RCC 7860 (cell line): ENCODE measurements at places on chromosomes 4 and X.

DNA sequence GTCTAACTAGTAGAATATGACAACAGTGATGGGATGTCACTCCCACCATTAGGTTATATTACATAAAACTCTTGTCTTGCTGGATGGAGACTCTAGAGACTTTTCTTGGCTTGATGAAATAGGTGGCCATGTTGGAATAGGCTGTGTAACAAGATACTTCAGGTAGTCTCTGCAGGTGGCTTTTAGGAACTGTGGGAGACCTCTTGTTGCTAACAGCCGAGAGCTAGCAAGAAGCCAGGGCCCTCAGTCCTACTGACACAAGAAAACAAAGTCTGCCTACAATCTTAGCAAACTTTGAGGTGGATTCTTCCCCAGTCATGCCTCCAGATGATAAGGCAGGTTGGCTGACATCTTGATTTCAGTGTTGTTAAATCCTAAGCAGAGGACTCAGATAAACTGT lies 72.5 kb downstream of the GNL3L start:
- no peak for DNase-seq

- DNase-seq, result no peak
Measured at GRCh38 chr4:65696436-65696835, 26.1 kb upstream of the EPHA5 start.

- DNase-seq, result no peak
Measured at GRCh38 chr4:91317434-91317833, 986.3 kb upstream of the GRID2 start.

DNA sequence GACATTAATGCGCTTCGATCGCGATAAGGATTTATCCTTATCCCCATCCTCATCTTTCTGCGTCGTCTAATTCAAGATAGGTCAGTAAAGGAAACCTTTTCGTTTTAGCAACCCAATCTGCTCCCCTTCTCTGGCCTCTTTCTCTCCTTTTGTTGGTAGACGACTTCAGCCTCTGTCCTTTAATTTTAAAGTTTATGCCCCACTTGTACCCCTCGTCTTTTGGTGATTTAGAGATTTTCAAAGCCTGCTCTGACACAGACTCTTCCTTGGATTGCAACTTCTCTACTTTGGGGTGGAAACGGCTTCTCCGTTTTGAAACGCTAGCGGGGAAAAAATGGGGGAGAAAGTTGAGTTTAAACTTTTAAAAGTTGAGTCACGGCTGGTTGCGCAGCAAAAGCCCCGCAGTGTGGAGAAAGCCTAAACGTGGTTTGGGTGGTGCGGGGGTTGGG lies 528 bp upstream of the FGF2 start:
- no peak for DNase-seq

DNA sequence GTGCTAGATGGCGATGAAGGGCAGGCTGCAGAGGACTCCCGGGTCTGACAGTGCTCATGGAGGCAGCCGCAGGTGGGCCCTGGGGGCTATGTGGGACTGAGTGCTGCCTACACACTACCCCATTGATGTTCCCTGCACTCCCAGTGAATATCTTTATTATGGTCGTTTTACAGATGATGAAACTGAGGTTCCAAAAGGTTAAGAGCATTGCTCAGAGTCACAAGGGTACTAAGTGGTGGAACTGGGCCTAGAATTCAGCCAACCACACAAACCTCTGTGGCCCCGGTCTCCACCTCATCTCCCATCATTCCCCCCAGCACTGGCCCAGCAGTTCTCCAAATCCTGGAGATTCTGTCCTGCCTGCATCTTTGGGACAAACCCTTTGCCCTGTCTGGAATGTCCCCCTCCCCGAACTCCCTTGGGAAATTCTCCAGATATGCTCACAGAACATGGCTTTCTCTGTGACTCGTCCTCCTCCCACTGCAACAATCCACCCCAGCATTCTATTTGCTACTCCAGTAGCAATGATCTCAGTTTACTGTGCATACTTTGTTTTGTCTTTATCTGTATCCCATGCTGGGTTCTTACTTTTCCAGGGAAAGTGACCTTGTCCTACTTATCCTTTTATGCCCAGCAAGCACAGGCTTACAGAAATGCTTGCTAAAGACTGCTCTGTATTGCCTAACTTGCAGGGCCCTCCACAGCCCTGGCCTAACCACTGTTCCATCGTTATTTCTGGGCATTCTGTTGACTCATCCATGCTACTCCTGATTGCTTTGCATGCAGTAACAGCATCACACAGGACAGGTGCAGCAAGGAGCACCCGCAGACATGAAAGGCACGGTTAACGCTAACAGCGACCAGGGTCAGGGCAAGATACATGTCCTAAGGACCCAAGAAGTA lies 14.0 kb downstream of the PNMA6F start:
- DNase-seq, result no peak

- peak; percentile 16 for DNase-seq
Measured at GRCh38 chr4:56728512-56728911, 47.4 kb upstream of the HOPX start.
